Bladder microvascular endothelial cell (primary cell): ENCODE measurements at places on chromosomes 12 and 14. TPM values are rescaled to one million over a fixed set of nuclear protein-coding genes. Genes with fewer than 3 reads are reported as not detected.

The RNASE4 gene
- total RNA-seq, result 4.0 and 9.3 TPM in 2 replicates

The ALDH1L2 gene
- 0.65 and 1.2 TPM in 2 replicates for total RNA-seq

The GXYLT1 gene
- total RNA-seq, result 13.8 and 25.4 TPM in 2 replicates

The C14orf132 gene
- total RNA-seq, result 3.2 and 4.5 TPM in 2 replicates

The KRT6A gene
- 0.76 and 0.97 TPM in 2 replicates for total RNA-seq

The RNASE3 gene
- total RNA-seq, result not detected in 2 replicates

The DPPA3 gene
- total RNA-seq, result not detected in 2 replicates

The LRP6 gene
- total RNA-seq, result 20.7 and 57.2 TPM in 2 replicates

The TMTC1 gene
- total RNA-seq, result 2.5 and 7.8 TPM in 2 replicates

The BCL2L14 gene
- not detected in 2 replicates for total RNA-seq

The CHMP4A gene
- total RNA-seq, result 13.4 and 38.1 TPM in 2 replicates

The CACNA2D4 gene
- total RNA-seq, result not detected in 2 replicates

The TROAP gene
- total RNA-seq, result 5.3 and 12.5 TPM in 2 replicates
